ENCODE measurements at places on chromosomes 2 and 18.

GRCh38 chr2:36516136-36516870 is 81.7 kb downstream of the FEZ2 start:
- no peak for DNase-seq

GRCh38 chr2:239095460-239096081 is 247.7 kb downstream of the TWIST2 start:
- no peak for DNase-seq

DNA sequence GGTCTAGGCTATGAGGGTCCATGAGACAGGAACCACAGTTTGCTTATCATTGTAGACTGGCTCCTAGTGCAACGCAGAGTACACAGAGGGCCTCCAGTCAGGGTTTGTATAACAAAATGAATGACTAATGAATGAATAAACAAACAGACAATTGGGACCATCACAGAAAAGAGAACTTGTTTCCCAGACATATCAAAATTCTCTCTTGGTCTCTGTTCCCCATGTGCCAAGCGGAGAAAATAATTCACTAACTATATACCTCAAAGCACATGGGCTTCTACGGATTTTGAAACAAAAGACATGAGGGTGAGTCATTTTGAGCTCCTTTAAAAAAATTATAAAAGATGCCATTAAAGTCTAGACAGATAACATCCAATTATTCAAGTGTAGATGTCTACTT is 28.0 kb downstream of the INO80C start:
- DNase-seq = no peak

DNA sequence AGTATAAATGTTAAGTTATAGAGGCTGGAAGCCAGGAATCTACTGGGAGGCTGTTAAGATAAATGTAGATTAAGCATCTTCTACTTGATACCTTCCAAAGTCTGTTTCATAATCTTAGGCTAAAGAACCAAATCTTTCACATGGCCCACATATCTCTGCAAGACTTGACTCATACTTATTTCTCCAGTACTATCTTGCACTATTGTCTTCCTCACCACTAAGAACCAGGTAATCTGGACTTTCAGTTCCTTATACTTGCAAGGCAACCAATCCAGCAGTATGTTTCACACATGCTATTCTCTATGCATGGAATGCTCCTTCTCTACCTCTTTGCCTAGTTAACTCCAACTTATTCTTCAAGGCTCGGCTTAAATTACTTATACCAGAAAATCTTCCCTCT is 62.2 kb downstream of the RBMS1 start:
- DNase-seq = no peak

DNA sequence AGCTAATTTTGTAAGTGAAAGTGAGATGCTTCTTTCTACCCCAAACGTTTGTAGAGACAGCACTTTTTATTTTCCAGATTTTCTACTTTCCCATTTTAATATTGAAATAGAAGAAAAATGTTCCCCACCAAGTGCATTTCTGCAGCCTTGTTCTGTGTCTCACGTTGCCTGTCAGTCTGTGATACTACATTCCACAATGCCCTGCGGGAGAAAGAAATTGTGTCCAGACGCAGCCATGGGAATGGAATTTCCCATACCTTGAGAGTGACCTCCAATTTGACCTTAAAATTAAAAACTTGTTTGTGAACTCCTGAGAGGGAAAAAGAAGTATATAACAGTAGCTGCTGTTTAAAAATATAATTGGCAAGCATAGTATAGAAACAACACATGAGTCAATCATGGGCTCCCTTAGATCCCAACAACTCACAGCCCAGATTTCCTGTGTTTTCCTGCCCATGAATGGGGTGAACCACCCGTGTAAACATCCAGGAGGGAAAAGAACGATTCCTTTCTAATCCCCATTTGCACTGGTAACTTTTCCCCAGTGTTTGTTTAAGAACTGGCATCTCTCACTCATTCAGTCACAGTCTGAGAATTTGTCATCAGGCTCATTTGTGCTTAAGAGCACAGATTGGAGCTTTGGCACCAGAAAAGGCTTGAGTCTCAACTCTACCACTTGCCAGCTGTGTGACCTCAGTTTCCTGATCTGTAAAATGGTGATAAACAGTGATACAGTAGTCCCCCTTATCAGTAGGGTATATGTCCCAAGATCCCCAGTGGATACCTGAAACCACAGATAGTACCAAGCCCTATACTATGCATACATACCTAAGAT is 166.1 kb upstream of the ZNF521 start:
- no peak for DNase-seq

DNA sequence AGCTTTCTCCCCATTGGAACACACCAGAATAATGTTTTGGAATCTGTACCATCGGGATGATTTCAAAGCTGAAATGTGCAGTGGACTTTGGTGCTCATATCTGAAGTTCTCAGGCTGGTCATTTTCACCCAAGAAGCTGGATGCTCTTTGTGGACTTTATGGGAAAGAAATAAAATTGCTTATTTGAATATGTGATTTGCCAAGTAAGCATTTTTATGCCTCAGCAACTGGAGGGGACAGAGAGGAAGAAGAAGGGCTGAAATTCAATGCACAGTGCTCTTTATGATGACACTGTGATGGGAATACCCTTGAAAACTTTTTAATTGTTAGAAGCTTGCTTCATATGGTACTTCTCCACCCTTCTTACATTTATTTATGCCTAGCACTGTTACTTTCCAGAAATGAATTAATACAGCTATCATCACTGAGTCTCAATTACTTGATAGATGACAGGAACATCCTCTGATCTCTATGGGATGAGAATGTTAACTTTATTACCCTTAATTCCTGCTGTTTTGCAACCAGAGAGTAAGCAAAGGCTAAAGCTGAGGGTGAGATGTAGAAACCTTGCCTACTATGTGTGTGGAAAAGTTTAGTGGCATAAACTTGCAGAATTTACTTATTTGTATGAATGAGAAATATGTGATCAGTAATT is 23.6 kb downstream of the SETBP1 start:
- DNase-seq = no peak

- no peak for DNase-seq
These were observed 113.6 kb upstream of the TTC39C start for GRCh38 chr18:23900994-23901393.

DNA sequence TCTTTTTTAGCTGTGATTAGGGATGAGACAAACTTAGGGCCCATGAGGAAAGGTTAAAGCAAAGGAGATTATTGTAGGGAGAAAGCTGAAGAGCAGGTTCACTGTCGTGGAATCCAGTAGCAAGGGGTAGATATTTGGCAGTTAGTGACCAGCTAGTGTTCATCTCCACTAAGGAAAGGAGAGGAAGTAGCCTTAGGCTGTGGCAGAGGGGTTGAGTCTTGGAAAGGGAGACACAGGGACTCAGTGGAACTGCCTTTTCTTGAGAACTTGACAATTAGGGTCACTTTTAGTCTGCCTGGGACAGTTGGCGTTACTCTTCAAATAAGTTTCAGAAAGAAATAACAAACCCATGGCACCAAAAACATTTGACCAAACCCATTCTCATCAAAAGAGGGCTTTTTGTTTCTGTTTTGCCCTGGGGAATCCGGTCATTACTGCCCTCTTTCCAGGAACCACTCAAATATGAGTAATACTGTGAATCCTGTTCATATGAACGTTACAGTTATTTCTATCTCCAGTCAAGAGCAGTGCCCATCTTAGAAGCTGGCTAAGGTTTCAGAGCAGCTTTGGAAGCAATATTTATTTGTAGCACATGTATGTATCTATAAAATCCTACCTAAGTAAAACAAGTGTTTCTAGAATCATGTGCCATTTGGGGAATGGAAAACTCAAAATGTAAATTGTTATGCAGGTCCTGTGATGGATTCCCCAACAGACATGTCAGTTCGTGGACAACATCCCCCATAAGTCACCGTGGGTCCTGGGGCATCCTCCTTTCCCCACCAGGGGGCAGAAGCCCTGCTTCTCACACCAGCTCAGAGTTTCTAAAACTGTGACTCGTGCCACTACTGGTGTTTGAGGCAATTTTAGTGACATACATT is 77.3 kb upstream of the PHLPP1 start:
- DNase-seq = no peak

DNA sequence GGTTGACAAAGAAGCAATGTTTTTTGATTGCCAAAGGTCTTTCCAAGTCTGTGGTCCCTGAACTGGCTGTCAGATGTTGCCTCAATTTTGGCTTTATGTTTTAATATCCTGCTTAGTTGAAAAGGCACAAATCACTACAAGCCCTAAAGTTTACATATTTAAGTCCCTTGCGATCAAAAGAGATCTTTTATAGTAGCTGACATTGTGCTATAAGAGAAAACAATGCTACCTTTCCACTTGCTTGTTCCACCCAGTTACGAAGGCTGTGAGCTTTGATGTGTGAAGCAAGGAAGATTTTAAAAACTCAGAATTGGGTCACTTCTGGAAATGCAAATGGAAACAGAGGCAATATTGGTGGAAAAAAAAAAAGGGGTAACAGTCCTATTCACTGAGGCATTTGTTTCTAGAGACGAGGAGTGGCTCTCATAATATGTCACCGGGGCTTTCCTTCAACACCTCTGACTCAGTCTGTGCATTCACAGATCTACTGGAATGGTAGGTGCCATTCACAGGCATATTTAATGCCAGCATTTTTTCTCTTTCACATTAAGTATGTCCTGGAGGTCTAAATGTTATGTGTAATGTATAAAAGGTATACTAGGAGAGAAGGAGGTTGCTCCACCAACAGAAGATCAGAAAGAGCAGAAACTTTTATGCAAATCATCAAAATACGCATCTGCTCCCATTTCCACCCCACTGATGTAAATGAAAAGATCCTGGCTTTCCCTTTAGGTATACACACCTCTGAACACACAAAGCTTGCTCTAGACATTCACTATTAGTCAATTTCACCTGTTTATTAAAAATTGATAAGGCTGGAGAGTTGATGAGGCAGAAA is 91.8 kb downstream of the TGIF1 start:
- DNase-seq = no peak

DNA sequence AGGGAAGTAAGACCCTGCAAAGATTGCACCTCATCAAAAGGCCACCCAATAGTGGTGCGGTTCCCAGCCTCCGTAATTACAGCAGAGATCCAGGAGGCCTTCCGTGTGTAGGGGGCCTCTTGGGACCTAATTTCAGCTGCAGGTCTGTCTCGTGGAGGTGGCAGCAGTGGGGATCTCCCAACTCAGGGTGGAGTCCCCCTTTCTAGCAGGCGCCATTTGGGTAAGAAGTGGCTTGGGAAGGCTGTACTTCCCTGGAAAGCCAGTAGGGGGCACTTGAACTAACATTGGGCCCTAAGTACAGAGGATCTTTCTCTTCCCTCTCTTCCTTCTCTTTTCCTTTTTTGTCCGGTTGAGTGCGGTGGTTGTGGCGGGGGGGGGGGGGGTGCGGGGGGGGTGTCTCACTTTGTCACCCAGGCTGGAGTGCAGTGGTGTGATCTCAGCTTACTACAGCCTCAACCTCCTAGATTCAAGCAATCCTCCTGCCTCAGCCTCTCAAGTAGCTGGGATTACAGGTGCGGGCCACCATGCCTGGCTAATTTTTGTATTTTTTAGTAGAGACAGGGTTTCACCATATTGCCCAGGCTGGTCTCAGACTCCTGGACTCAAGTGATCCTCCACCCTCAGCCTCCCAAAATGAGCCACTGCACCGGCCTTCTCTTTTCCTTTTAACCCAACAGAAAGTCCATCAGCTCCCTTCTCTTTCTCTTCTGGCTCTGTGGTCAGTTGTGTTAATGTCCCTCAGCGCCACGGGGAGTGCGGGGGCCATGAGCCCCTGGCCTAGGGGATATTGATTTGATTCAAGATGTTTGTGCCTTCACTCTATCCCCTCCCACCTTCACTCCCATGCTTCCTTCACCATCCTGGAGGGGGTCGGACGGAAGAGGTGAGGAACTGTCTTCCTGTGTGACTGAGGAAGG is 32.0 kb downstream of the CENPO start:
- DNase-seq = no peak

- no peak for DNase-seq
These were observed 58.6 kb downstream of the NCK2 start for GRCh38 chr2:105803337-105803736.

DNA sequence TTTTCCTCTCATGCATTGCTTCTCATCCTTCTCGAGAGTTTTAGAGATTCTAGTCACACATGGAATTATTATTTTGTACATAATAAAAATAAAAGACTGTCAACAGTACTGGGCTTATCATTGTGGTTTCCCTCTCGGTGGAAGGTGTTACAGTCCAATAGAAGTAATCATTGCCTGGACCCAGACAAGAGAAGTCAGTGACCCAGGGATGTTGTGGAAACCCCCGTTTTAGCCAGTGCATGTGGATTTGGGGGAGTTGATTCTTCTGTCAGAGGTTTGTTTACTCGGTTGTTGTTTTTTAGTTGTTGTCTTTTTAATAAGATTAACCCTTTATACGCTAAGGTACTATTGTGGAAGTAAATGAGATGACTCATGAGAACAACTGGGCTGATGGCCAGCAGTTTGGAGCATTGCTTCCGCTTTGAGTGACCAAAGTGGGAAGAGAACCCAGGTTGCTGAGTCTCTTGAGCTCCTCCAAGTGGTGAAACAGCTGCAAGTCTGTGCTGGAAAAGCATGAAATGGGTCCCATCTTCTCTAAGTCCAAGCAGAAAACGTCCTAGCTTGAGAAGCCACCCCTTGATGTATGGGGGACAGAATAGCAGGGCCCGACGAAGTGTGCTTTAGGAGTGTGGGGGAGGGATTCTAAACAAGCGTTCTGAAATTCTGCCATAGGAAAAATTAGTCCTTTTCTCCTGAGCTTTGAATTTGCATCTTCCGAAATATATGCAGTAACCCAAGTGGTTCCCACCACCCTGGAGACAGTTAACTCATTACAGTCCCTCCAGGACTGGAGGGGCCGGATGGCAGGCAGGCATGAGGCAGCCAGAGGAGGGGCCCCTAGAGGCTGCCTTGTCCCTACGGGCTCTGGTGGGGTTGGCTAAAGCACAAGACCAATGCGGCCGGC is 61.8 kb upstream of the GPR45 start:
- DNase-seq = no peak

DNA sequence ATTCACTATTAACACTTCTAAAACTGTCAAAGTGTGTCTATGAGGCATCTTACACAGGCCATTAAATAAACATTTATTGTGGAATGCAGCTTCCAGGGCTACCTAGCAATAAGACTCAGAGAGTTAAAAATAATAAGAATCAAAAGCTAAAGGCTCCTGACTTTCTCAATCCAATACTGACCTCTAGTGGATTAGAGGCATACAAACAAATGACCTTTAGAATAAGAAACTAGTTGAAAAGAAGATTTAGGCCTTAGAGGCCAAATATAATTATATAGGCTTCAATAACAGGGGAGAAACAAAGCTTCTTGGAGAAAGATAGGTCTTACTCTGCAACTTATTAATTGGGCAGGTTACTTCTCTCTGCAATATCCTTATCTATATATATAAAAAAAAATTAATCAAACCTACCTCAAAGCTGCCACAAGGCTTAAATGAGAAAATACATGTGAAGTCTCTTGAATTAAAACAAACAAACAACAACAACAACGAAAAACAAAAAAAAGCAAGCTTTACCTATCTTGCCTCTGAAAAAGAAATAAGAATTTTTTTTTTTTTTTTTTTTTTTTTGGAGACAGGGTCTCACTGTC is 246.1 kb downstream of the EXOC6B start:
- no peak for DNase-seq

DNA sequence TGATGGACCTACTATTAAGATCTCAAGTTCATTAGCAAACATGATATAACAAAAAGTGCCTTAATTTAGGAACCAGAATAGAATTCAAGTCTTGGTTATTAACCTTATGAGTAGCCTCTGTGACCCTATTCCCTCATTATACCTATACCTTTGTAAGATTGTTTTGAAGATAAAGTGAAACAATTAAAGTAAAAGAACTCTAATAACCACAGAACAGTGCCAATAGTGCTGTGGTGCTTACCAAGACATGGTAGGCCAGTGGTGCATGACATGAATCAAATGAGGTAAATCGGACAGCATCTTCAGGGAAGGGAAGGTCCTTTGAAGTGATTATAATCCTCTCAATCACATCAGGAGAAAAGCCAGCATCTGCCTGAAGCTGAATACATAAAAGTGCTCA is 36.4 kb downstream of the METTL4 start:
- DNase-seq = no peak
